ENCODE measurements at places on chromosomes 13 and 19. TPM values are rescaled to one million over a fixed set of nuclear protein-coding genes. Genes with fewer than 3 reads are reported as not detected.

DNA sequence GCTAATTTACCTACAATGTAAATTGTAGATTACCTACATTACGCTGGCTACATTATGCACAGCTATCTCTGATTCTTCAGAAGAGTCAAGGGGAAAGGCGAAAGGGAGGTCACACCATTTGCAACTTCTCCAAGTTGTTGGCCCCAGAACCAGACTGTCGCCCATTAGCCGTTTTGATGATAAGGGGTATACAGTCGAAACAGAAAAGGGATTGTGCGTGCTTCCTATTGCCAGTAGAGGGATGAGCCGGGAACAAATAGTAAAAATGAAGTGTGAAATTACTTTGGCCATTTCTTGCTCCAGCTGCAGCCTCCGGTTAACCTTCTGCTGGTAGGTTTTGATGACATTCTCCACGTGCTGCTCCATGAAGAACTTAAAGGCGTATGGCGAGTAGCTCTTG, 73.8 kb downstream of the LATS2 start:
- no peak for DNase-seq

DNA sequence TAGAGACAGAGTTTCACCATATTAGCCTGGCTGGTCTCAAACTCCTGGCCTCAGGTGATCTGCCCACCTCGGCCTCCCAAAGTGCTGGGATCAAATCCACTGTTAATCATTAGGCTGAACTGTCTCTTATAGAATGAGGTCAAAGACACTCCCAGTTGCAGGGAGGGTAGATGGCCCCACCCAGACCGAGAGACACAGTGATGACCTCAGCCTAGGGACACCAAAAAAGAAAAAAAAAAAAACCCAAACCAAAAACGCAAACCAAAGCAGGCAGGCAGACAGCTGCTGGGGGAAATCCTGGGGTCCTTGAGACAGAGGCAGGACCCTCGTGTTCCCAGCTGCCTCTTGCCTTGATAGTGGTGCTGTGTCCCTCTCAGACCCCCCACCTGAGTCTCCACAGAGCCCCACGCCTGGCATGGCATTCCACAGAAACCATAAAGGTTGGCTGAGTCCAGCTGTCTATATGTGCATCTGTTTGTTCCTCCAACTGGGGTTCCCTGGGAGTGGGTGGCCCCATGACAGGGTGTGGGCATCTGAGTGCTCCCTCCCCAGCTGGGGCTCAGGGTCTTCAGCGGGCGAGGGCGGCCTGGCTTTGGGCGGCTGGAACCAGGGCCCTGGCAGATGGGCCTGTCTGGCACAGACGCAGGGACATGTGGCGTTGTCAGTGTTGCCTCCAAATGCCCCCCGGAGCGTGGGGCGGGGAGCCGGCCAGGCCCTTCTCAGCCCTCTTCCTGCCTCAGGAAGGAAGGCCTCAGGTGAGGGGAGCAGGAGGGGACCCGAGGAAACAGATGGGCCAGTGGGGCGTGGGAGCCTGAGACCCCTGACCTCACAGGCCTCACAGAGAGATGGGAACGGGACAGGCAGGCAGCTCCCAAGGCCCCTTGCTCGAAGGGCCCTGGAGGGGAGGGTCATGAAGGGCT, 5.2 kb downstream of the DAND5 start:
- DNase-seq = no peak

DNA sequence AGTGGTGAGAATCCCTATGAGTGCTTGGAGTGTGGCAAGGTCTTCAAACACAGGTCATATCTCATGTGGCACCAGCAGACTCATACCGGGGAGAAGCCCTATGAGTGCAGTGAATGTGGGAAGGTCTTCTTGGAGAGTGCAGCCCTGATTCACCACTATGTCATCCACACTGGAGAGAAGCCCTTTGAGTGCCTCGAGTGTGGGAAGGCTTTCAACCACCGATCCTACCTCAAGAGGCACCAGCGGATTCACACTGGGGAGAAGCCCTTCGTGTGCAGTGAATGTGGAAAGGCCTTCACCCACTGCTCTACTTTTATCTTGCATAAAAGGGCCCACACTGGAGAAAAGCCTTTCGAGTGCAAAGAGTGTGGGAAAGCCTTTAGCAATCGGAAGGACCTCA, 18.7 kb upstream of the AURKC start:
- no peak for DNase-seq

KASH5 gene
- 0.24 TPM for total RNA-seq
